Stimulated activated CD4-positive, alpha-beta T cell treated with anti-CD3 and anti-CD28 coated beads, Interleukin-1b, Interleukin-23, amount 100 ng/mL, for 24 hours (primary cell): ENCODE measurements at places on chromosomes 1 and 21.

GRCh38 chr1:241721011-241721410 is 68.9 kb downstream of the WDR64 start:
- DNase-seq = no peak

DNA sequence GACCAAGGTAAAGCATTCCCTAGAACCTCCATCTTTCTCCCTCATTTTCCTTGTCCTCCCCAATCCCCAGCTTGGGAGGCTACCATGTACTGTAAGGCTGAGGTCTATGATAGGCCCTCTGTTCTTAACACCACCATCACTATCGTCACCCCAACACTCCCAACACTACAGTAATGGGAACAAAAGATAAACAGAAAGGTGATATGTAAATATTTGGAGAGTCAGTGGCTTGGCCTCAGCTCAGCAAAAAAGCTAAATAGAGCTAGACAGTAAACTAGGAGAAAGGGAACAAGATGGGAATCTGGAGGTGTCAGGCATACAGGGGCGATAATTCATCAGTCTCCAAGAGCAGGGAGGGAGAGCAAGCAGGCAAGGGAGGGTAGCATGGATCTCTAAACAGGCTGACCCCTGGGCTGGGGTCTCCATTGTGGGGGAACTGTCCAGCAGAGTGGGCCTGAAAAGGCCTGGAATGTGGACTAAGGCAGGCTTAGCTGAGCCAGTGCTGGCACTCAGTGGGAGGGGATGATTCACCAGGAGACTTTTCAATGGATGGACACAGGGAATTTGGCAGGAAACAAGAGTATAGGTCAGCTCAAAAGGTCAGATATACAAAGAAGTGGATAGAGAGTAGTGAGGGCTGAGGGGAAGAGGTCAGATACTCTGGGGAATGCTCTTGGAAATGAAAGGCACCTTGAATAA is 6.7 kb downstream of the WNT2B start:
- no peak for DNase-seq

GRCh38 chr1:67893126-67893495 is 59.8 kb upstream of the GNG12 start:
- no peak for DNase-seq

DNA sequence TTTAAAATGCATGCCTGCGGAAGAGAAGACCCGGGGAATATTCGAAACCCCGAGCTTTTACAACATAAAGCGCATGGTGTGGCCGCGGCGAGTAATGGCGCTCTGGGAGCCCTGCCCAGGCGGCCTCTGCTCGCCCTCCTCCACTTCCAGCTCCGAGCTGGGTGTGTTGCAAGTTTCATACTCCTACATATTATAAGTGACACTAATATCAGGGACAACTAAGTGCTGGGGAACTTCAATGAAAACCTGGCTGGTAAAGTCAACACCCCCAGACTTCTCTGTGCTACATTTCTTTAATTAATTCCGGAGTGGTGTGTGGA is 11.8 kb downstream of the SIM2 start:
- no peak for DNase-seq

DNA sequence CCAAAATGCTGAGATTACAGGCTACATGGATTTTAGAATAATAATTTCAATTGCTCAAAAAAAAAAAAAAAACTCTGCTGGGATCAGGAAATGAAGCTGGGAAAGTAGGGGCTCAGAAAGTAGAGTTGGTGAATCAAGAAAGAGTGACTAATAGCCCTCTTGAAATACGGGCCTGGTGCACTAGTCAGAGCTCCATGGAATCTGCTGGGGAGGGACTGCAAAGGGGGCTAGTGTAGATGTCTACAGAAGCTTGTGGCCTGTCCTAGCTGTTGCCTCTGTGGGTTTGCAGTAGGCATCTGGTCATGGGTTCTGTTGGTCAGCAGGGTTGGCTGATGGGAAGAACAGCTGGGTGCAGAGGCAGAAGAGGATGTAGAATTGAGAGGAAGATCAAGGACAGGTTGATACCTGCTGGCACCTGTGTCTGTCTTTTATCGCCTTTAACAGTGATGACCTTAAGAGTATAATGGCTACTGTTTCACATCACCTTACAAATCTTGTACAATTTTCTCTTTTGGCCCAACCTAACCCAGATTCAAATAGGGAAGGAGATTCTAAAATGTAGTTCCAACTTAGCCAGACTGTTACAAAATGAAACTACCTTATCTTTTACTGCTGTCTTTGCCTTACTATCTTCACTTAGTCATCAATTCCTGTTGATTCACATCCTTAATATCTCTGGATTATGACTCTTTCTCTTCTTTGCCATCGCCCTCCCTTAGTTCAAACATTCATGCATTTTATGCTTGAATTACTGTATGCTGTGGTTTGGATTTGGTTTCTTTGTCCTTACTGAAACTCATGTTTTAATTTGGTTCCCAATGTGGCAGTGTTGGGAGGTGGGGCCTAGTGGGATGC is 126.2 kb downstream of the GIPC2 start:
- DNase-seq = no peak

DNA sequence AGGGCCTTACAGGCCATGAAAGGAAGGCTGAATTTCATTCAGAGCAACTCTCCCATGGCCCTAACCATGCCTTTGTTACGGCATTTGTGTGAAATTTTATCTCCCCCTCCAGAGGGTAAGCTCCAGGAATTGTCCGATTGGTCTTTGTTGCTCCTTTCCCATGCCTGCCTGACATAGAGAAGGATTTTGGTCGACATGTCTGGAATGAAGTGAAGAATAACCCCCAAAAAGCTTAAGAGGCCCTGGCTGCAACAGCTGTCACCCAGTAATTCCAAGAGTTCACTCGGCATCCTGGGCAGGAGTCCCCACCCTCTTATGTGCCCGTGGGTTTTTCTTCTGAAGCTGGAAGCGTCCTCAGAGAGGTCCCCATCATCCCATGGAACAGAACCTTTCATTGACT is 20.6 kb downstream of the CDA start:
- DNase-seq = no peak
